ENCODE measurements at places on chromosomes 1 and 21.

DNA sequence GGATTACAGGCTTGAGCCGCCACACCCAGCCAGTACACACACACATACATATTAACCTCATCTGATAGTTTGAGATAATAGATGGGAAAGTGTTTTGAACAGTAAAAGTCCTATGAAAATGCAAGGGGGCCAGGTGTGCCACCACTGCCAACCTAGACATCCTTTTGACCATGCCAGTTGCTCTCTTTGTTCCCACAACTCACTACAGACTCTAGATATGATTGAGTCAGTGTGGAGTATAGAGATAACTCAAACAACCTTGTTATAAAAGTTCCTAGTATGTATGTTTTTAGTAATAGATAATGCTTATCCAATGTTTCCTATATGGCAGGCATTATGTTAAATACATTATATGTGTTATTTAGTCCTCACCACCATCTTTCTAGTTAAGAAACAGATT, 72.7 kb upstream of the JAK1 start:
- no peak for DNase-seq

DNA sequence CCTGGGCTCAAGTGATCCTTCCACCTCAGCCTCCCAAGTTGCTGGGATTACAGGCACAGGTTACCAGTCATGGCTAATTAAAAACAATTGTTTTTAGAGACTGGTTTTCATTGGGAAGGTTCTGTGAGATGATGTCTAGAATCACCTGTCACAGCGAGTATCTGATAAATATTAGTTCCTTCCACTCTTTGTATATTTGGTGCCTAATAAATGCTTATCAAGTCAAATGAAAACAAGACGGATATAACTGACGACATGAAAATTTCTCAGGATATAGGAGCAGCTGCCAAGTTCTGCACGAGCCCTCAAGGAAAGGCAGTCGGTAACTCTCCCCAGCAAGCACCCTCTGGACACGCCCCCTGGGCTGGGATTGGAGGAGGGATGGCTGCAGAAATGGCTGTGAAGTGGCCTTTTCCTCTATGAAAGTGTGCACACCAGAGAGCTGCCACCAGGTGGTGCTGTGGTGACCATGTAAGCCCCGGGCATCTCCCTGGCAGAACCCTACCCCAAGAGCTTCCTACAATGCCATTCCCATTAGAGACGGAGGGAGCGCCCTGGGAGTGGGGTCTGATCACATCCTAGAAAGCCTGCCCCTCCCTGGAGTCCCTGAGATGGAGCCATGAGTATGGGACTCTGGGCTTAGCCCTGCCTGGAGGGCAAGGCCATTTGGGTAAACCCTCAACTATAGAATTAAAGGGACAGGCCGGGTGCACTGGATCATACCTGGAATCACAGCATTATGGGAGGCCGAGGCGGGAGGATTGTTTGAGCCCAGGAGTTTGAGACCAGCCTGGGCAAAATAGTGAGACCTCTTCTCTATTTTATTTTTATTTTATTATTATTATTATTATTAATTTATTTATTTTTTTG, 50.9 kb downstream of the HTR6 start:
- peak; percentile 70 for DNase-seq

GRCh38 chr1:21550097-21550496, 40.9 kb downstream of the ALPL start:
- no peak for DNase-seq

DNA sequence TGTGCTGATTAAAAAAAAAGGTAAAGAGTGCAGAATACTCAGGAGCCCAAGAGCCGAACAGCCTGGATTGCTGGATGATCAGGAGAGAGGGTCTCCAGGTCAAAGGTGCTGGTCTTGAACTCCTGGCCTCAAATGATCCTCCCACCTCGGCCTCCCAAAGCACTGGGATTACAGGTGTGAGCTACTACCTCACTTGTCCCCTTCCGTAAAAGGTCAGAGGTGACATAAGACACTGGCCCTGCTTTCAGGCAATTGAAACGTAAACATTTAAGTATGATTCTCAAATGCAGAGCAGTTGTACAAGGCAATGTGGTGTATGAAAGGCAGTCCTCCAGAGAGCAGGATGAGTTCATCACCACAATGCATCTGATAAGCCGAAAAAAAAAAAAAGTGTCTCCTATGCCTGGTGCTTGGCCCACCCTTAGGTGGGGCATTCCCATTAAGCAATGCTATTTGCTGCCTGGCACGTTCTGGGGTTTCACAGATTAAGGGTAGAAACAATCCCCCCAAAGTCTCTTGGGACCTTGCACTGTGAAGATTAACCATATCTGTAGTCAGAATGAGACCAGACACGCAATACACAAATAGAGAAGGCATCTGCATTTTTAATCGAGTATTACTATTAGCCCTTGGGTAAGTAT, 47.7 kb downstream of the PARP1 start:
- no peak for DNase-seq

- no peak for DNase-seq
These were observed 1.3 kb downstream of the NOS1AP start for GRCh38 chr1:162070825-162071224.

- no peak for DNase-seq
These were observed 169.2 kb downstream of the DHRS3 start for GRCh38 chr1:12448746-12449177.

DNA sequence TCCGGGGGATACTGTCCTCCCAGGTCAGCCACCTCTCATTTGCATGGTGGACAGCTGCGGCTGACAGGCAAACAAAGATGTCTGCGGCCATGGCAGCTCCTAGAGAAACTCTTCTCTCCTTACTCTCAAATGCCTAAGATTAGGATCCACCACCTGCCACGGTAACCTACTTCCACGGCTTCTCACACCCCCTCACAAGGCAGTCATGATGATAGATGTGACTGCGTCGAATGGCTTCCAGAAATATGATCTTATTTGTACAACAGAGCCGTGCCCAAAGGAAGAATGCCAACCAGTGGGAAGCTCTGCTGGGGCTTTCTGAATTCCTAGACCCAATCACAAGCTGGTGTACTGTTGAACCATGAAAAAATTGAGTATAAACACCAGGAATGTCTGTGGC, 73.4 kb downstream of the BACE2 start:
- no peak for DNase-seq

DNA sequence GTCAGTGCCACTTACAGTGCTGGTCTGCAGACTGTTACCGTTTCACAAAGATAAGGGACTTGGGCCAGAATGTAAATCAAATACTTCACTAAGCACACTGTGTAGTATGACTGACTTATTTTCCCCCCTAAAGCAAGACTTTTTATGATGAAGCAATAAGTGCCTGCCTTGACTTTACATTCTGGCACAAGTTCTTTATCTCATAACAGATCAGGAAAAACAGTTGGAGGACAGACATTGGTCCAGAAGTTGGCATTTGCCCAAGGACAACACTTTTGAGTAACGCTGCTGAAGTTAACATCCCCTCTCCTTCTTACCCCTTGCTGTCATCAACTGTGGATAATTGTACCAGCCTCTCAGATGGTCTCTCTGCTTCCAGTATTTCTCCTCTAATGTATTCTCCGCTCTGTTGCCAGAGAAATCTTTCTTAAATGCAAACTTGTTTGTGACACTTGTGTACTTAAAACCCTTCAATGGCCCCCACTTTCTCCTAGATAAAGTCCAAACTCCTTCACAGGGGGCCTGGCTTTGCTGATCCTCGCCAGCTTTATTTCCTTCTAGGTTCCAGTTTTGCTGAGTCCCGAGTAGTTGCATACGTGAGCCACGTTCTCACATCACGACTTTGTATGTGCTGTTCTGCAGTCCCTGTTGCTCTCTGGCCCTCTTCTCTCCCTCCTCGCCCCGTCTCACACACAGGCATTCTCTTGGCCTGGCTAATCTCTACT, 45.7 kb downstream of the S1PR1 start:
- no peak for DNase-seq

GRCh38 chr21:21898801-21899200, 900.6 kb downstream of the NCAM2 start:
- no peak for DNase-seq

DNA sequence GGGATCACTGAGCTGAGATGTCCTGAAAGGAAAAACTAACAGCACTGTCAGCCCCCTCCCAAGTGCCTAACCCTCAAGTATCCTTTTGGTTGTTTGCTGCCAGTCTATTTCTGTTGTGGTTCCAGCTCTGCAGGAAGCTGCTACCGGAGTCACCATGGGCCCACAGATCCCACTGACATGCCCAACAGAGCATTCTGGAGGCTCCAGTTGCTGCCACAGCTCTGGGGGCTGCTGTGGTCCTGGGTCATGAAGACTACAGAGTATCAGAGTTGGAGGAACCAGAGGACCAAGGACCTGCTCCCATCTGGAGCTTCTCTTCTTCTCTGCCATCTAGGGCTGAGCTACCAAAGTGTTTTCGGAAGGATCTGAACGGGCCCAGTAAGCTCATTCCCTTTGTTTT, 910 bp downstream of the LCE3A start:
- DNase-seq = no peak

DNA sequence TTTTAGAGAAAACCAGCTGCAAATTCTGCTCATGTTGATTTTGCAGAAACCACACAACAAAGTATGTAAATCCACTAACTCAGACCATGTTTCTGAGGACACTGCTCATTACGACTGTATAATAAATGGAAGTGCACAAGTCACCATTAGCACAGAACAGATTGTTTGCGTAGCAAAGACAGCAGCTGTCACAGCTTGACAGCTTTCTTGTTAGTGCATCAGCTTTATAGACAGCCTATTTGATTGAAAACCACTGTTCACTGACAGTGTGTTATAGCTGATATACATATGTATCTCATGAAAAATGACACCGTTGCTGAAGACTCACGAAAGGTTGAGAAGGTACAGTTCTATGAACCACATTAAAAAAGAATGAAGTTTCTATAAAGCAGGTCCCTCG, 560.2 kb upstream of the ZRANB2 start:
- DNase-seq = no peak

DNA sequence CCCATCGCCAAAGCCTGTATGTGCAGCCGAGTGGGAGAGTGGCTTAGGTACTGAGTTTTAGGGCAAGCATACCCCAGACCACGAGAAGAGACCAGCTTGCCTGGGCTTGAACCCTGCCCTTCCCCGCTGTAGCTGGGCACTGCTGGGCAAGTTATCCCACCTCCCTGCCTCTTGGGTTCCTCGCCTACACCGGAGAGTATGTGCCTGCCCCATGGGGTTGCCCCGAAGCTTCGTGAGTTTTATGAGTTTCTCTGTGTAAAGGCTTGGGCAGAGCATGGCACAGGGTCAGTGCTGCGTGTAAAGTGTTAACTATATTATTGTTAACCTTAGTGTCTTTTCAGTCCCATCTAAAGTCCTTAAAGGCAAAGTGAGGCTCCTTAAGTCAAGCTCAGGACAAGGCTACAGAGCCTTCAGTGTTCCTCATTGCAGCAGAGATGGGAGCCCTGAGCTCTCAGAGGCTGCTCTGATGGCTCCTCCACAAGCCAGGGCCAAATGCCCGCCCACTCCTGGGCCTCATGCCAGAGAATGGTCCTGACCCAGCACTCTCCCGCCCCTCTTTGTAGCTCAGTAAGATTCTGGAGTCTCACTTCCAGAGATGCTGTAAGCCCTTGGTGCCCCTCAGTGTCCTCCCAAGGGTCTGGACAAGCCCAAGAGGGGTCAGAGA, 37.0 kb upstream of the KCNA10 start:
- no peak for DNase-seq

DNA sequence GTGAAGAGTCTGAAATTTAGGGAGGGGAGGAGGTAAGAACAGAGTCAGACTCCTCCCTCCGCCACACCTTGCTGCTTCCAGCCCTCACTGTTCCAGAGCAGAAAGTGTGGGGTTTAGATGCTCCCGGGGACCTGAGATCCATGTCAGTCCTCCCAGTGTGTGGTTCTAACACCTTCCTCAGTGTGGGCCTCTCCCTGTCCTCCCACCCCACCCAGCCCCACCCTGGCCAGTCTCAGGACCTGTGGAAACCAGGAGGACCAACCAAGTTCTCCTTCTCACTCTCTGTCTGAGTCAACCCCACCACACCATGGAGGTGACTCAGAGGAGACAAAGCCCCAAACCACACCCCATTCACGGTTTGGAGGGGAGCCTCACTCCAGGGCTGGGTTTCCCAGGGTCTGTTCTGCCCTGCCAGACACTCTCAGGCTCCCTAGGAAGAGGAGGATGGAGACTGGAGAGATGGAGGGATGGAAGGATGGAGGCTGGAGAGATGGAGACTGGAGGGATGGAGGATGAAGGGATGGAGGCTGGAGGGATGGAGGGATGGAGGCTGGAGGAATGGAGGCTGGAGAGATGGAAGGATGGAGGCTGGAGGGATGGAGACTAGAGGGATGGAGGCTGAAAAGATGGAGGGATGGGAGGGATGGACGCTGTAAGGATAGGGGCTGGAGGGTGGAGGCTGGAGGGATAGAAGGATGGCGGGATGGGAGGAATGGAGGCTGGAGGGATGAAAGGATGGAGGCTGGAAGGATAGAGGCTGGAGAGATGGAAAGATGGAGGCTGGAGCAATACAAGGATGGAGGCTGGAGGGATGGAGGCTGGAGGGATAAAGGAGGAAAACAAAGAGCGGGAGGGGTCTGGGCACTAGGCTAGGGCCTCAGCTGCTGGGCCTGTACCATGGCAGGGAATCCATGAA, 100.9 kb upstream of the RUNX3 start:
- DNase-seq = peak; percentile 55

- no peak for DNase-seq
These were observed 6.0 kb downstream of the VANGL2 start for GRCh38 chr1:160406131-160406968.

DNA sequence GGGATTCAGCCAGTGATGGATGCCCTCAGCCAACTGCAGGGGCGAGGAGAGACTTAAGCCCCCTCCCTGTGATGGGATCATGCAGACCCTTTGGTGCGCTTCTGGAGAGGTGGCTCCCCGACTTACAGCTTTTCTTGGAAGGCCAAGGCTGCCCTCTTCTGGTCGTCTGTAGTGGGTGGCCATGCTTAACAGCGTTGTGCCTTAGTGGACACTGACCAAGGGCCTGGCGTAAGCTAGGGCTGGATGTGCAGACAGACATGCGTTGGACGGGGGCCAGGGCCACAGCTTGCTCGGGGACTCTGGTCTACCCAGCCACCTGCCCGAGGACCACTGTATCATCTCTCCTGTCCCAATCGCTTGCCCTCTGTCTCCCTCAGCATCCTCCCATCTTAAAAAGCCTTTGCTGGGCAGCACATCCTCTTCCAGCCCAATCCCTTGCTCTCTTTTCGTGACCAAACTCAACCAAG, 5.5 kb downstream of the AZIN2 start:
- DNase-seq = peak; percentile 27

Data from stimulated activated CD4-positive, alpha-beta T cell treated with anti-CD3 and anti-CD28 coated beads, Interleukin-1b, Interleukin-23, amount 100 ng/mL, for 4 hours (primary cell).